Stimulated activated CD4-positive, alpha-beta T cell treated with anti-CD3 and anti-CD28 coated beads, Interleukin-4, amount 100 ng/mL, for 1 hour (primary cell): ENCODE measurements at places on chromosomes 16 and 17.
A peak's percentile ranks its signal among the peaks of the same experiment; 100 is the strongest.

GRCh38 chr16:49366669-49367068 is 6.9 kb upstream of the C16orf78 start:
- no peak for DNase-seq

DNA sequence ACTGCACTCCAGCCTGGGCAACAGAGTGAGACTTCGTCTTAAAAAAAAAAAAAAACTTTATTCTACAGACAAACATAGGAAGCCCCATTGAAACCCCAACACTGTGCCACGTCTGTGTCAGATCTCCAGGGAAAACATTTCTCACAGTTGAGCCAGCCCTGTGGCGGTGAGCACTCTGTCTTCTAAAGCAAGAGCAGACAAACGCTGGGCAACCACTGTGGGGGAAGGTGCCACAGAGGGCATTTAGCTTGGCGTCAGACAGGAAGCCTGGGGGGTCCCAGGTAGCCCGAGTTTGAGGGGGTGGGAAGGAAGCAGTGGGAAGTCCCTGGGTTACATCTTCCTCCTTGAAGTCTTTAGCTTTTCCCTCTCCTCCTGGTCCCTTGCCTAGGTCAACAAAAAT is 16.0 kb downstream of the C17orf100 start:
- no peak for DNase-seq

DNA sequence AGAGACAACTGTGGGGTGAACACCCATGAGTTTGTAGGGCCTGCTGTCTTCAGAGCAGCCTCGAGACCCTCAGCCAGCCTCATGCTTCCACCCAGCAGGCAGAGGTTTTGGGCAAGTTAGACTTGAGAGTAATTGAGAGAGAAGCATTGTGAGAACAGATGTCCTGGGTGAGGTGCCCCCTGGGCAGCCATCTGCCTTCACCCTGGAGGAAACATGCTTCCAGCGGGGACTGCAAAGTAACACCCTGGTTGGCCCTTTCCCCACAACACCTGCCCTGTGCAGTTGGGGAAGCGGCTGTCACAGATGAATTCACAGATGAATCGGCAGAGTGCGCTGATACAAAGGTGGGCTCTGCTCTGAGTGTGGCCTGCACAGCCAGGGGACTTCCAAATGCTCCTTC is 23.4 kb downstream of the ATPAF2 start:
- DNase-seq: no peak

DNA sequence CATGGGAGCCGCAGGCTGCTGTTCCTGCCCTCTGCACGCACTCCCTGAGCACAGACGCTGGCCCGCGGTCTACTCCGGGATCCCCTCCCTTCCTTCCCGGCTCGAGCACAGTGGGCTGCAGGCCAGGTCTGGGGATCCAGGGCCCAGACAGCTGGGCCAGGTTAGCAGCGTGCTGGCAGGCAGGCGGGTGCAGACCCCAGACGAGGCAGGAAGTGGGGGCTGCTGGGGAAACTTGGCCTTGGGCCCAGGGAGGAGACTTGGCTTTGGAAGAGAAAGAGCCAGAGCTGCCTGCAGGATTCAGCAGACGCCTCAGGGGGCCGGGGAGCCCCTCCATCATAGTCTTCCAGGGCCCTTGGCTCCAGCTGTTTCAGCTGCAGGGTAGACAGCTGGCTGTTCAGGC is 30.2 kb upstream of the ABCC3 start:
- DNase-seq: no peak

- peak; percentile 79 for DNase-seq
Measured at GRCh38 chr17:76714822-76715495, 4.2 kb upstream of the MXRA7 start.

GRCh38 chr17:64085650-64086005 is 44.3 kb downstream of the ERN1 start:
- DNase-seq: no peak
